ENCODE measurements at places on chromosomes 11 and 22.

DNA sequence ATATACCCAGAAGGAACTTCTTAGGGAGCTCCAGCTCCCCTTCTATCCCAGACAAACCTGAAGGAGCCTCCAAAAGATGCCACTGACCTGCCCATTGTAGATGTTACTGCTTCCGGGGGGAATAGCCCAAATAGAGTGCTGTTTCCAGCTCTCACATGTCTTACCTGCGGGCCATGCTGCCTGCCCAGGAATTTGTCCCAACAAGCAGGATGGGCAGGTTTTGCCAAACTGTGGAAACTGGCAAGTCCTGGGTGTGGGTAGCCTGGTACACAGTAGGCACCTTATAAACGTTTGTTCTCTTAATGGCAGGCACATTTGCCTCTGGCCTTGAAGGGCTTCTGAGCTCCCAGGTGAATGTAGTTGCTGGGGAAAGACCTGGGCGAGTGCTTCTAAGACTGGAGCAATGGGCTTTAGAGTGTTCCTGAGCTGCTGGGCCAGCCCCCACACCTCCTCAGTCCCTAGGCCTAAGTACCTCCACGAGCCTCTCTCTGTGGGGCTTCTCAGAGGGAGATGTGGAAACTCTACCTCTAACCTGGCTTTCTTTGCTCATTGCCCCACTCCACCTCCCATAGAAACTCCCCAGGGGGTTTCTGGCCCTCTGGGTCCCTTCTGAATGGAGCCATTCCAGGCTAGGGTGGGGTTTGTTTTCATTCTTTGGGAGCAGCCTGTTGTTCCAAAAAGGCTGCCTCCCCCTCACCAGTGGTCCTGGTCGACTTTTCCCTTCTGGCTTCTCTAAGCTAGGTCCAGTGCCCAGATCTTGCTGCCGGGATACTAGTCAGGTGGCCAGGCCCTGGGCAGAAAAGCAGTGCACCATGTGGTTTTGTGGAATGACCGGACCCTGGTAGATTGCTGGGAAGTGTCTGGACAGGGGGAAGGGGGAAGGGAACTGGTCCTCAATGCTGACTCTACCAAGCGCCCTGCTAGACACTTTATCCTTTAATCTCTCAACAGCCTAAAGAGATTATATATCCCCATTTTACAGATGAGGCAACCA lies 37.2 kb downstream of the LIMK2 start:
- no peak for DNase-seq

DNA sequence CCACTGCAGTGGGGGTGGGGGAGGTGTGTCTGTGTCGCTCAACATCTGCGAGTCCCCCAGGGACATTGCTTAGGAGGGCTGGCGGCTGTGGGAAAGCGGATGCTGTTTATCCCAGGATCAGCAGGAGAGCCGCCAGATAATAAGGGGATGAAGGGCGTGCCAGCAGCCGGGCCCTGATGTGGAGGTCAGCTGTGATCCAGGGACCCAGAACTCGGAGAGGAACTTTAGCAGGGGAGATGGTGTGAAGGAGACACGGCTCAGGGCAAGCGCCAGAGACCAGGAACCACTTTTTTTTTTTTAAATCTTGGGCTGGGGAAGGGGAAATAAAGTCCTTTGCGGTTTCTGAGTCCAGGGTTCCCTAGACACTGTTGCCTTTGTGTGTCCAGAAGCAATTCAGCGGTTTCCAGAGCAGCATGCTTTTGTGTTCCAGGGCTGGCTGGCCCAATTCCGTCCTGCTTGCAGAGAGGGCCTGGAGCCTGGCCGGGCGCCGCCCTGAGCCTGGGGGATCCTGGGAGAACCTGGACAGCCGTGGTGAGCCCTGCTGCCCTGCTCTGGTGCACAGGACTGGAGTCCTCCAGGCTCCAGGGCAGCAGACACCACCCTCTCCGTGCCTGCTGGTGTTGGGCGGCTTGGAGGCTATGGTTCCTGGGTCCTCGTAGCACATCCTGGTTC lies at the start of gene GRAMD4:
TSS of gene GRAMD4 (plus strand) at position 557 of the 672 bp plus-strand sequence. CDS start 6,414 bp downstream, outside the sequence.
- no peak for DNase-seq

DNA sequence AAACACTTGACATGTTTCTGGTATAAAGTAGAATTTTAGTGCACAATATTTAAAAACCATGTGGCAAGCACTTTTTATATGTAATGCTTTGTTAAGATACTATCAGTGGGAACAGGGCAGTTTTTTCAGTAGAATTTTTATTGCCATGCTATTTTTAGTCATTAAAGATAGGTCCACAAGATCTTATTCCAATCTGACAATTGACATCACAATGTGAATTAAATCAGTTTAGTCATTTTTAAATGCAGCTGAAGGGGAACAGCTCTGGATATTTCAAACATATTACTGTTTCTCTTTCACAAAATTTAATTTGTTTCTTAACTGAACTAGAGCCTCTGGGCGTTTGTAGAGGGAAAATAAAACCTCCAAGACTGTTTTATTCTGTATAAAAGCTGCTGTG lies 194.1 kb downstream of the MSANTD4 start:
- no peak for DNase-seq

DNA sequence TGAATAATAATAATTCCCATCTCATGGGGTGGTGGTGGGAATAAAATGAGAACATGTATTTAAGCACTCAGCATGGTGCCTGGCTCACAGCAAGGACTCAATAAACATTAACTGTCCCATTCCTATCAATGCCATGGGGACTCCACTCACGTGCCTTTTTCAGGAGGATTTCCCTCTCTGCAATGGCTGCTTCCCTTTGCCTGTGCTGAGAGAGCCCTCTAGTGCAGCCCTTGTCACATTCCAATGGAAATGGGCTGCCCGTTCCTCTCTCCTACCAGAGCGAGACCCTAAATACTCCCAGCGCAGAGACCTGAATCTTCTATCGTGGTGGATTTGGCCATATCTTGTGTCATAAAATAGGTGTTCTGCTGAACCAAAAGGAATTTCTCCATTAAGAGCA lies 621.5 kb upstream of the B3GAT1 start:
- DNase-seq, result no peak

- no peak for DNase-seq
Measured at GRCh38 chr11:26649884-26650283, 72.0 kb downstream of the SLC5A12 start.

DNA sequence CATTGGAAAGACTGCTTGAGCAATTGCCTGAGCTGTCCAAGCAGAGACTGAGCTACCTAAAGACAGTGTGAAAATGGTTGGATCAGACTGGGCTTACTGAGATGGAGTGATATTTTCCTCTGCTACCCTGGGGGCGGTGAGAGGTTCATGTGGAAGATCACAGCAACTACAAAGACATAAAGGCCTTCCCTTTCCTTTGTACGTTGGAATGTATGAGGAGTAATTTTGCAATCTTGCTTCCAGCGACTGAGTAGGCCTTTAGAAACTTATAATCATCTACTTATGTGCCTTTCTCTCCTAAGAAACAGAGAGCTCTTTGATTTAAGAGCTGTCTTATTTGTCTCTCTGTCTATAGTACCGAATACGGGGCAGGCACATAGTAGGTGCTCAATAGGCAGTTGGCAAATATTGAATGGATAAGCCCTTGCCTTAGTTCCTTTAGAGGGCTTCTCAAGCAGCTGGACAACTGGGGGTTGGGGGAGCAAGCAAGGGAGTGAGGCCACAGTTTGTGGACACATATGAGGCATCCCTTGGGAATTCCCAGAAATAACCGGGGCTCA lies 2.4 kb upstream of the HEPACAM start:
- DNase-seq, result no peak

DNA sequence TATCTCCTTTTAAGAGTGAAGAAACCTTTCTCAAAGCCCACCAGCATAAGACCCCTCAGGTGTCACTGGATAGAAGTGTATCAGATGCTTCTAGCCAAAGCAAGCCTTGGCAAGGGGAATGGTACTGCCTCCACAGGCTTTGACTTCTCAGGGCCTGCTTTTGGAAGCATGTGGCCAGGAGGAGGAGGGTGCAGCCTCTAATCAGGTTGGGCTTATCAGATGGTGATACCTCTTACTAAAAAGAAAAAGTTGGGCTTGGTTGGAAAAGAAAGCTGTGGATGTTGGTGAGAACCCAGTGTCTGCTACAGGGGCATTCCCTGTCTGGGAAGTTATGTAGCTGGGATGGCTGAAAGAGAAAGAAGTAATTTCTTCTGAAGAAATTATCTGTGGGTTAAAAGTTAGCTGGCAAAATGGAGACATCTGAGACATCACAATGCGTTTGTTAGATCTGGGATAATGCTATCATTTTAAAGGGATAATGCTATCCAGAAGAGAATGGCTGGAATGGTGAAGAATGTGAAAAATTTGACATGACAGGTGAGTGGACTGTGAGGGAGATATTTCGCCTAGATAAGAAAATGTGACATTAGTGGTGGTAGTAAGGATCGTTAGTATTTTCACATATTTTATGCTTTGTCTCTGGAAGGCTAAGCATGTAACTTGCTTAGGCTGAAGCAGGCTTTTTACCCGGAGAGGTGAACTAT lies 7.2 kb downstream of the APLP2 start:
- DNase-seq, result no peak

DNA sequence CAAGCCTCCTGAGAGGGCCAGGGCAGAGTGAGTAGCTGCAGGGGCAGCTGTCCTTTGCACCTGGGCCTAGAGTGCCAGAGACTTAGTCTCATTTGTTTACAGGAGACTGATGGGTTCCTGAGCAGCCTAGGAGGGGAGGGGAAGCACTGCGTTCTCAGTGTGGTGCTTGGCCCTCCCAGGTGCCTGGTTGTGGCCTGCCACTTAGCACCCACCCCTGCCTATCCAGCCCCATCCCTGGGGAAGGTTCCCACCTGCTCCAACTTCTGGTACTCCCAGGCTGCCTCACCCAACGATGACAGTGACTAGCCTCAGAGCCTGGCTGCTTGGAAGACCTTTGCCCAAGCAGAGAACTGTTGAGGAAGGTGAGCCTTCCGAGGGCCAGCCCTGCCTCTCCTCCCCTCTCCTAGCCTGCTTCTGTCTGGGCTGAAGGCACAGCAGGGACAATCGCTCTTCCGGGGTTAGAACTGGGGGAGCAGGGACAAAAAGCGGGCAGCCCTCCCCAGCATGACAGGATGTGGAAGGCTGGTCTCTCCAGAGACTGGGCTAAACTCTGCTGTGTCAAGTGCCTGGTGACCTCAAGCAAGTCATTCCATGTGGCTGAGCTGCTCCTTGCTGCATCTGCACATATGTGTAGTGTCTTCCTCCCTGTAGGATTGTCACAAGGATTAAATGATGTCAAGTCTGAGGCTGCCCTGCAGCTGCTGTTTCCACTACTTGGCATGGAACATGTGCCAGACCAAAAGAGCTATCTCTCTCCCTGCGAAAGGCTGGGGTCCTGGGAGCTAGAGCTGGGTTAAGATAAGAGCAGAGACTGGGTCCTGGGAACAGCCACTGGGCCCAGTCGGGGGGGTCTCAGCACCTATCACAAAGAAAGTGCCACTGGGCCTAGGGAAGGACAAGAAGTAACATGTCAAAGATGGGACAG lies 9.9 kb downstream of the KCNQ1OT1 start:
- no peak for DNase-seq

DNA sequence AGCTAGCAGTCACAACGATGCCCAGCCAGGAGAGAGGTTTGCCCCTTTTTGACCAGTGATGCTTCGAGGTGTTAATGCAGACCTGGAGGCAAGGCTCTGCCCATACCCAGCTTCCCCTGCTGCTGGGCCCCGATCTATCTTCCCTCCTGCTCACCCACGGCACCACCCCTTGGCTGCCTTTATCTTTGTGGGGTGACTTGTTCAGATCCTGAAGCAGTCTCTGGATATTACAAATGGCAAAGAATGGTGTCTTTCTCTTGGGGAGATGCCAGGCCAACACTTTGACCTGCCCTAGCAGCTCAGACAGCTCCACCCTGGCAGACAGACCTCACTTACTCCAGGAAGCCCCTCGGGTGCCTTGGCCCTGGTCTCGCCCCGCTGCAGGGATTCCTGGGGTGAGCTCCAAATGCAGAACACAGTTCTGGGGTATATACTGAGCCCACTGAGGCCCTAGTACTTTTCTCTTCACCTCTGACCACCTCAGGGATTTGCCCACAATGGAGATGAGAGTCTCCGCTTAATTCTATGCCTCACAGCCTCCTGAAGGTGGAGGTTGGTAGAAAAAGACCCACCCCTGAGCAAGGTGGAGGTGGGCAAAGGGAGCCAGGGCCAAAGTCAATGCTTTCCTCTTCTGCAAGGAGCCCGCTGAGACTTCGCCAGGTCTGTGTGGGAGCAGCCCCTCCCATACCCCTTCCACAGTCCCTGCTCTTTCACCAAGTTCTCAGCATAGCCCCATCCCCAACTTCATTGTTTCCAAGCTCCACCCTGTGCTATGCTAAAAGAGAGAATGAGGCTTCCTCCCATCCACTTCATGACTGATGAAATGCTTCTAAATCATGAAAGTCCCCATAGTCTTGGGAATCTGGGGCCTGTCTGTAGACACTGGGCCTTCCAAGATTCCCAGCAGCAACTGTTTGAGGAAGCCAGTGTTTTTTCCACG lies 11.1 kb upstream of the ST3GAL4 start:
- DNase-seq, result no peak

DNA sequence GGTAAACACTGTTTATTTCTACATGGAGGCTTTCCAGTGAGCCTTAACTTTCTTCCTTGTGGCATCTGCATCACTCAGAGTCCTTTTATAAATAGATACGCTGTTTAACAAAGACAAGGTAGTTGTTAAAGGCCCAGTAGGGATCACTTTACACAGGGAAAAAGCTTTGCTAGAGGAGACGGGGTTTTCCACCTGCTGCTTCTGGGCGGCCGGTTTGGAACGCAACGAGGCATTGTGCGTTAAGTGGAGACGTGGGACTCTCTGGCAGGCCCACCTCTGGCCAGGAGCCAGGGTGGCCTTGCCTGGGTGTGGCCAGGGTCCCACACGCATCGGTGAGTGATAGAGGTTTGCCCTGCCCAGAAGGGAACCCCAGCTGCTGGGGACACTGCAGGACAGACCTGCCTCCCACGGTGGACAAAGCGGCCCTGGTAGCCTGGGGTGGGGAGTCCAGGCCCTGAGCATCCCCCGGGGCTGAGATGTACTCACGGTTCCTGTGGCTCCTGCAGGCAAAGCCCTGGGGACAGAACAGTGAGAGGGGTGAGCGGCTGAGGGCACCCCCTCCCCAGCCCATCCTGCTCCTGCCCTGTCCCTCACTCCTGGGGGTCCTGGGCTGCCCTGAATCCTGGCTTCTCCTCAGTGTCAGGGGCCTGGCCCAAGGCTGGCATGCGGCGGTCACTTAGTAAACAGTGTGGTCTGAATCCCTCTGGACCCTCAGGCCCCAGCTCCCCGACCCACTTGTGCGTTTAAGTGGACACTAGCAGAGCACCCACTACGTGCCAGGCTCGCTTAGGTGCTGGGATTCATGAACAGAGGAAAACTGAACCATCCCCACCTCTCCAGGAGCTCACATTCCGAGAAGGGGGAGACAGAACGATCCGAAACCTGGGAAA lies 4.2 kb downstream of the IL17REL start:
- no peak for DNase-seq
